SHP77 treated with DMSO at 0.1 percent for 48 hours (cell line): ENCODE measurements at places on chromosomes 11 and 22.

GRCh38 chr11:73395297-73396208 is 19.4 kb downstream of the RELT start:
- DNase-seq = no peak

DNA sequence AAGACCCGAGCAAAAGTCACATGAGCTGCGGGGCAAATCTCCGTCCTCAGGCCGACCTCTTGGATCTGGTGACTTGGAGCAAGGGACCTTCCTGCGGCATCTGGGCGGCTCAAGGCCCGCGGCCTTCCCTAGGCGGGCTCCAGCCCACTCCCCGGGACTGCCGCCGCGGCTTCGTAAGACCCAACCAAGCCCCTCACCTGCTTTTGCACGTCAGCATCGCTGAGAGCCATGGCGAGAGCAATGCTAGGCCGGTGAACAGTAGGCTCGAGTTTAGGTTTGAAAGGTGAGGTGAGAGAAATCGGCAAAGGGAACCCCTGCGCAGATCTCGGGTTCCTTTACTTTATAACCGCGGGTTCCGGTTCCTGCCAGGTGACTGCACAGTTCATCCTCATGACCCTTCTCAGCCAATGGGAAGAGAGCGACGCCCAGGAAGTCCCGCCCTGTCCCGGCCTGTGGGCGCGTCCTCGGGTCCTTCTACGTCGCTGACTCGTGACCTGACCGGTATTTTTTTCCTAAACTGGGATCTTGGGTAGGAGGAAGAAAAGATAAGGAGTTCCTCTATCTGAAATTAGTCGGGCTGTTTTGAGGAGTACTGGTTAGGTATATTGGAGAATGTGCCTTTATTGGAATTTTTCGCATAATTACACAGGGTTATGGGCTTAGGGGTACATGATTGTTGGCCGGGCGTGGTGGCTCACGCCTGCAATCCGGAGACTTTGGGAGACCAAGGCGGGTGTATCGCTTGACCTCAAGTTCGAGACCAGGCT is at the start of gene ATP6V1E1:
TSS of gene ATP6V1E1 (minus strand) at position 344 of the 767 bp plus-strand sequence. CDS start at position 230, 114 bp downstream.
- peak; percentile 91 for DNase-seq

DNA sequence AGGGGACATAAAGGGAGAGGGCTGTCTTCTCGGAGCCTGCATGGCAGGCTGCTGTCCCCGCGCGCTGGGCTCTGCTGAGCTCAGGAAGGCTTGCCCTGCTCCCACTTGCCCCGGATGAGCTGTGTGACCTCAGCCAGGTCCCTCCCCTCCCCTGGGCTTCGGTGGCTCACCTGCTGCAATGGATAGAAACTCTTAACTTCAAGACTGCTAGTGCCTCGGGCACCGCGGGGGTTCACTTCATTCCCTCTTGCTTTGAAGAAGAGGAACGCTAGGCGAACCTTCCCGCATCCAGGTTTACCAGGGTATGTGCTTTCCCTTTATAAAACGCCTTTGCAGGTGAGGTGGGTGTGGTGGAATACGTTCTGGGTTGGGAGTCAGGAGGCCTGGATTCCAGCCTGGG is 115.0 kb downstream of the PHF21B start:
- no peak for DNase-seq

GRCh38 chr22:41929418-41929810 is 2.8 kb upstream of the TNFRSF13C start:
- peak; percentile 48 for DNase-seq

GRCh38 chr11:68216171-68216938 is 3.3 kb upstream of the KMT5B start:
- peak; percentile 30 for DNase-seq

- no peak for DNase-seq
Measured at GRCh38 chr11:57770793-57771192, 9.2 kb downstream of the CTNND1 start.

- no peak for DNase-seq
Measured at GRCh38 chr11:1597994-1598380, at the start of gene KRTAP5-2. Gene KRTAP5-2, minus strand, starts transcription at chr11:1598294. Its CDS starts 44 bp downstream, at chr11:1598250.

DNA sequence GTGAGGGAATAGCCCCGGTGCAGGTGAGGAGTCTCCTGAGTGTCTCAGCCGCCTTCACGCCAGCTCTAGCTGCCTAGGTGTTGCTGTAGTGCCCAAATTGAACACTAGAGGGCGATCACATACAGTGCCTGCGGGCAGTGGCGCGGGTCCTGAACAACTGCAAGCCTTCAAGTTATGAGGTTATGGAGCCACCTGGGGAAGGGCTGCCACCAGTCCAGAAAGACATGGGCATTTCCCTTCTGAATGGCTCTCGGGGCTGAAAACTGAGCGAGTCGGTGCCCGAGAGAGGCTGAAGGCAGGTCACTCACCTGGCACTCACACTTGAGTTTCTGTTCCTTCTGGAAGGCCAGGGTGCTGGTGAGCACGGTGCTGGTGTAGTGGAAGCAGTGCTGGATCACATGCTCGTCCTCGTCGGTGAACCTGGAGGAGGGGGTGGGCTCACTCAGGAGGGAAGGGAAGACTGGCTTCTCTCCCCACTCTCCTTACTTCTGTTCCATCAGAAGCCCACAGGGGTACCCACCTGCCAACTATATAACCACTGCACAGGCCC is 88.4 kb downstream of the PDE2A start:
- DNase-seq = no peak

DNA sequence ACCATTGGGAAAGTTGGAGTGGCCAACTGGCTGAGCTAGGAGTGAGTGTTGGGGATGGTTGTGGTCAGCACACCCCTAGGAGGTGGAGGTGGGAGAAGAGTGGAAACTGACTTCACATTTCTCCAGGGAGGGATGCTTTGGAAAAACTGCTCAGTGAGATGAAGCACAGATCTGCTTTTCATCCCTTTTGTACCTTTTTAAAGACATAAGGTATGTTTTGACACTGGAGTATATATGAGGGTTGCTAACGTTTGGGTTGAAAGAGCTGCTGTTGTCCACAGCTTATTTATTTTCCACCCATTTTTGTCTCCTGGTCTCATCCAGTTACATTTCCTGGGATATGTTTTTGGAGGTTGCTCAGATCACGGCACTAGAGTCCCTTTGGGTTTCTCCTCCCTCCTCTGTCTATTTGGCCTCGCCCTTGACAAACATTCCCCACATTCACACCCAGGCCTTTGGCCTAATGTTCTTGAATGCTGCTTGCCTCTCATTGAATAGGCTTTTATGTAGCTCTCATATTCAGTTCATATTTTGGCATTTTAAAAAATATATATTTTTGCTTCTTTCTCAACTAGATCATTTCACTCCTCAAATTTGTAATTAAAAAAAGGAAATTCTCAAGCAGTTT is 8.3 kb downstream of the SREBF2 start:
- DNase-seq = no peak

DNA sequence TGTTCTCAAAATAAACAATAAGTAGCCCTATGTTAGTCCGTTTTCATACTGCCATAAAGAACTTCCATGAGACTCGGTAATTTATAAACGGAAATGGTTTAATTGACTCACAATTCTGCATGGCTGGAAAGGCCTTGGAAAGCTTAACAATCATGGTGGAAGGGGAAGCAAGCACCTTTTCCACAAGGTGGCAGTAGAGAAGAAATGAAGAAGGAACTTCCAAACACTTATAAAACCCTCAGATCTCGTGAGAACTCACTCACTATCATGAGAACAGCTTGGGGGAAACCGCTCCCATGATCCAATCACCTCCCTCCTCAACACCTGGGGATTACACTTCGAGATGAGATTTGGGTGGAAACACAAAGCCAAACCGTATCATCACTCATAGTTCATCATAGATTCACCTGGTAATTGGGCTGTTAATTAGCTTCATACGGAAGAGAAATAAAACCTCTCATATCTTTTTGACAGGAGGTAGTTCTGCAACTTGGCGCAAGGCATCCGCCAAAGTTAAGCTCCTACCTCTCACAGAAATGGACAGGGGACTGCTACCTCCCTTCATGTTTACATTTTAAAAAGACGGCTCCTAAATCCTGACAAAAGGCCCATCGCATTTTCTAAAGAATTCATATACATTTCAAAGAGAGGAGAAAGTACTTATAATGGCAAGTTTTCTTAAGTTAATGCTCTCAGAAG is 49.0 kb downstream of the MUC15 start:
- no peak for DNase-seq
